Stimulated activated CD4-positive, alpha-beta T cell treated with anti-CD3 and anti-CD28 coated beads, Interleukin-1b, Interleukin-23, amount 100 ng/mL, for 1 hour (primary cell): ENCODE measurements at places on chromosomes 5 and 9.

- DNase-seq: peak; percentile 11
These were observed 72.8 kb downstream of the PSAT1 start for GRCh38 chr9:78369639-78370219.

GRCh38 chr9:37902131-37902530 lies 1.8 kb downstream of the SLC25A51 start:
- no peak for DNase-seq

DNA sequence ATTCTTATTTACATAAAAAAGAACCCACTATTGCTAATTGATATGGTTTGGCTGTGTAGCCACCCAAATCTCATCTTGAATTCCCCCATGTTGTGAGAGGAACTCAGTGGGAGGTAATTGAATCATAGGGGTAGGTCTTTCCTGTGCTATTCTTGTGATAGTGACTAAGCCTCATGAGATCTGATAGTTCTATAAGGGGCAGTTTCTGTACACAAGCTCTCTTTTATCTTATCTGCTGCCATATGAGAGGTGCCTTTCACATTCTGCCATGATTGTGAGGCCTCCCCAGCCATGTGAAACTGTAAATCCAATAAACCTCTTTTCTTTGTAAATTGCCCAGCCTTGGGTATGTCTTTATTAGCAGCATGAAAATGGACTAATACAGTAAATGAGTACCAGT lies 58.2 kb upstream of the PRR16 start:
- DNase-seq: no peak

DNA sequence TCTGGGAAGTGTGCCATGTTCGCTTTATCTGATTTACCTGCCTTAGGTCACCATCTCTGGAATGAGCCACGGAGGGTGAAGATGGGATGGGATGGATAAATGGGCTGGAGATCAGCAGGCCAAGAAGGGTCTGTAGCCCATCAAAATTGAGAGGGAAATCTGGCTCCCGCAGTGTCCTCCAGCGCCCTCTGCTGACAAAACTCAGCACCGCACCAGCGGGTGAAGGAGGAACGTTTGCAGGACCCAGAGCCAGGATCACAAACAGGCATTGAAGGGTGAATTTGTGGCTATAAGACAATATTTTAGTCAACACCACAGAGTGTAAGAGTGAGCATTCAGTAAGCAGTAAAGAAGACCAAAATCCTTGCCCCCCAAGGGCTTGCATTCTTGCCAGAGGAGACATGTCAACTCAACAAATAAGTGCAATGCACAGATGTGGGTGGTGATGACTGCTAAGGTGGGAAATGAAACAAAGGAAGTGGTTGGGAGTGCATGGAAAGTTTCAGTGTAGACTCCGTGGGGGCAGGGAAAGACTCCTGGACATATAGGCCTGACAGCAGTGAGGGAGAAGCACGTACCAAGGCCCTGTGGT lies 124.4 kb downstream of the TENT4A start:
- no peak for DNase-seq

DNA sequence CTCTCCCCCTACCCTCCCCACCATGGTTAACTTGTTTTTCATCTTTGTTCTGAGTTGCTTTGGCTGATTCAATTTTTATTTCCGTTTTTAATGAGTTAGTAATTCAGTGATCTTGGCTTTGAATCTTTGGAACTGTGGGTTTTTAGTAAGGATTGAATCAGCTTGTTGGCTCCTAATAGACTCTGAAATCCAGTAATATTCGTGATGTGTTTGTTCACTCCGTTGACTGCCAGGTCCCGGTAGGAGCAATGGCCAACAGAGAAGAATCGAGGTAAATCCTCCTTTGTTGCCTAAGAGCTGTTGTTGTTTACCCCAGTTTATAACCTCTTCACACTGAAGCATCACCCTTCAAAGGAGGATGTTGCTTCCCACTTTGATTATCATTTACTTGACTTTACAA lies 92.7 kb downstream of the PCSK1 start:
- no peak for DNase-seq

- DNase-seq: no peak
These were observed 317.0 kb downstream of the ICE1 start for GRCh38 chr5:5739490-5739945.
